Activated T-helper 1 cell treated with Interleukin-2 at 50 U/mL for 16 hours (primary cell): ENCODE measurements at places on chromosomes 13 and 19.

DNA sequence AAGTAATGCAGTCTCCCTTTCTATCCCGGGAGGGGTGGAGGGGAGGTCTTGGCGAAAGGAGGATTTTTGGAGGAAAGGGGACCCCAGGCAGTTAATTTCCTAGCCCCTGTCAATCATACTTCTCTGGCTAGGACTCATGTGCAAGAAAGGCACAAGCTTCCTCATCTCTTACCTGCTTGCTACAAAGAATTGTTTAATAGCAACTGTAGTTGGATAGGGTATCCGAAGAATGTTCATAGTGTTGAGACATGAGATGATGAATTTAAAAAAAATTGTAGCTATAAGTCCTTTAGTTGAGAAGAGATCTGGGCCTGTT, 525 bp downstream of the BORA start:
- no peak for DNase-seq

GRCh38 chr19:36574741-36575140, 1.6 kb upstream of the ZNF529 start:
- DNase-seq = no peak

GRCh38 chr13:92864584-92865284, 361.9 kb upstream of the GPC6 start:
- no peak for DNase-seq

DNA sequence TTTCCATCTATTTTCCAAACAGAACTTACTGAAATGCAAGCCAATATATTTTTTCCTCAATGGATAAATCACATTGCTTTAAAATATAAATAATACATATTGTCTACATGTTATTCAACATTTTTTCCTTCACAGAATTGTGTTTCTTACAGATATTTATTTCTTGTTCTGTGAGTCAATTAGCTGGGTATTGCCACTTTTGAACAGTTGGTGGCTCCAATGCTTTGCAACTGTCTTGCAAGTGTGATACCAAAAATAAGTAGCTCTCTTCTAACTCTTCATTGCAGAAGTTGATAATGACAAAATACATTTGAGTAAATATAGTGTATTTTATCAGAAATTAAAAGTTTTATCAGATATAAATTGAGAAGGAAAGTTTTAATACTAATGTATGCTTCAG, 17.1 kb upstream of the GPC5 start:
- DNase-seq = no peak

DNA sequence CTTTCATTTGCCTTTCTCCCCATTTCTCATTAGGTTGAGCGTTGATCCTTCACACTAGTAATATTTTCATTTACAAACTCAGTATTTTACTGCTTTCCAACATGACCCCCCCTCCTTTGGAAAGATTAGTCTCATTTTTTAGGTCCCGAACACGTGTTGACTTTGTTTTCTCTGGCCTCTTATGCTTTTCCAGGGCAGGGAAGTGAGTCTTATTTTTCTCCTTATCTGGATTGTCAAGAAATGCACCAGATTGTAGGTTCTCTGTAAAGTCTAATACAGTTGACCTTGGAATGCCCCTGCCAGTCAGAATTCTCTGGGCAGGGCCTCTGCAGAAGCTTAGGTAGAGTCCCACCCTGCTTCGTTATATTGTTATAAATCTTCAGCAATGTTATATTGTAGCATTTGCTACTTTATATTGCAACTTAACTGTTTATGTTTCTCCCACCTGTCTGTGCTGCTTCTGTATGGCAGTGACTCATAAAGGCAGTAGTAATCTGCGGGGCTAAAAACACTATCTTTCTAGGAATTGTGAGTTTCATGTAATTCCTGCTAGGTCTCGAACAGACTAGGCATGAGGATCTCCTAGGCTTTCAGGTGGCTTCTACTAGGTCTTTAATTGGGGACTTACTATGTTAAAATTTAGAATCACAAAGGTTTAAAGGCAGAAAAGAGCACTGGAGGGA, 2.0 kb downstream of the TDRD3 start:
- DNase-seq = no peak

- no peak for DNase-seq
Measured at GRCh38 chr13:54884682-54885081, 1856.1 kb downstream of the OLFM4 start.

GRCh38 chr13:100440751-100441425, 147.7 kb downstream of the GGACT start:
- DNase-seq = no peak

DNA sequence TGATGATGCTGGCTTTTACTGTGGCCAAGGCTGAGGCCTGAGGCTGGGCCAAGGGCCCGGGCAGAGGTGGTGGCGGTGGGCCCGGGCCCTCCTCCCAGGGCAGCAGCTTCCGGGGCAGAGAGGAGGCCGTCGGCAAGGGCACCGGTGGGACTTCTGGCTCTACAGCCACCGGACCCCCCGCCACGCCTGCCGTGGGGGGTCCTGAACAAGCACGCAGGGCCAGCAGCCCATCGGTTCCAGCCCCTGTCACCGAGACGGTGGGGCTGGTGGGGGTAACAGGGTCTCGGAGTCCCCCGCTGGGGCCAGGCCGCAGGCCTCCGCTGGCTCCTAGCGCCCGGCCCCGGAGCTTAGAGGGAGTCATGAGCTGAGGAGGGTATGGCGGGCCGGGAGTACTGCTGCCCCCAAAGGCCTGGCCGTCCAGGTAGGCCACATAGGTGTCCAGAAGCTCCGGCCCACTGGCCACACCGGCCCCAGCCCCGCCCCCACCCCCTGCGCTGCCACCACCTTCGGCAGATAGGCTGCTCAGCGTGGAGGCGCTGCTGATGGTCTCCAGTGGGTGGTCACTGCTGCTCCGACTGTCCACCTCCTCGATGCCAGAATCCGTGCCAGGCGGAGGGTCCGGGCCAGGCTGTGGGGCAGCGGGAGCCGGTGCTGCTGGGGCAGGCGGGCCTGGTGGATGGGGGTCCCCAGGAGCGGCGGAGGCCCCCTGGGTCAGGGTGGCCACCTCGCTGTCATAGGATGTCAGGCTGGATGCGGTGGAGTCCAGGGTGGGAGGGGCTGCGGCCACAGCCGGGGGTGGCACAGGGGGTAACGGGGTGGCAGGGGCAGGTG, 17.3 kb downstream of the C19orf81 start:
- no peak for DNase-seq

GRCh38 chr13:94176561-94176960, 302.9 kb downstream of the DCT start:
- DNase-seq = no peak

DNA sequence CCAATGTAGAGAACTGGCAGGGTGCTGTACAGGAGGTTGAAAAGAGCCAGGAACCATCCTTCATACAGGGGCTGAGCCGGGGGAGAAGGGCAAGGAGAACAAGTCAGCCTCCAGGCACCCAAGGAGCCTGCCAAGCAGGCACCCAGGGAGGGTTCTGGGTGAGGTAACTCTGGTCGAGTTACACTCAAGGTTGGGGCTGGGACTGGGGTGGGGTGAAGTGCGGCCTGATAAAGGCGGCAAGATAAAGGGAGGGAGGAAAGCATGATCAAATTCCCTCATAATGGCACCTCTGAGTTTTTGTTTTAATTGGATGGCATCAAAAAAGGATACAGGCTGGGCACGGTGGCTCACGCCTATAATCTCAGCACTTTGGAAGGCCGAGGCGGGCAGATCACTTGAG, 25.0 kb downstream of the ATP8B3 start:
- no peak for DNase-seq

GRCh38 chr13:26280295-26280694, 26.4 kb downstream of the CDK8 start:
- no peak for DNase-seq

GRCh38 chr13:59568306-59568705, 595.4 kb downstream of the DIAPH3 start:
- DNase-seq = no peak
